GM18507 (cell line): ENCODE measurements at places on chromosomes 1 and 21.

GRCh38 chr1:46506470-46507219, 17.0 kb downstream of the DMBX1 start:
- no peak for DNase-seq

GRCh38 chr1:41784531-41785274, 134.0 kb downstream of the HIVEP3 start:
- no peak for DNase-seq

DNA sequence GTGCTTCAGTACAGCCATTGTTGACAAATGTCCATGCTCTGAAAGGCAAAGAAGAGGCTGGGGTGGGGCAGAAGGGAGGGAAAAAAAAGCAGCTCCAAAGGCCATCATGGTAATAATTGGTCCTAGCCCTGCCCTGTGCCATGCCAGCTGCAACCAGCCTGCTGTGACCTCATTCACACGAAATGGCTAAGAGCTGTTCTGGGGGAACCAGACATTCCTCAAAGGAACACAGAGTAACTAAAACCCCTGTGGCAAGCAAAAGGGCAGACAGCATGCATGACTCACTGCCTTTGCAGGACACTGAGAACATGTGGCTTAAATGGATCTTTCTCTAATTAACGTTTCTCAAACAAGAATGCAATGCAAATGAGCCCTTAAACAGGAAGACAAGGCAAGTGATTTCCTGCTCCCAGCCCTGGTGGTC, 42.3 kb downstream of the STYXL2 start:
- no peak for DNase-seq

DNA sequence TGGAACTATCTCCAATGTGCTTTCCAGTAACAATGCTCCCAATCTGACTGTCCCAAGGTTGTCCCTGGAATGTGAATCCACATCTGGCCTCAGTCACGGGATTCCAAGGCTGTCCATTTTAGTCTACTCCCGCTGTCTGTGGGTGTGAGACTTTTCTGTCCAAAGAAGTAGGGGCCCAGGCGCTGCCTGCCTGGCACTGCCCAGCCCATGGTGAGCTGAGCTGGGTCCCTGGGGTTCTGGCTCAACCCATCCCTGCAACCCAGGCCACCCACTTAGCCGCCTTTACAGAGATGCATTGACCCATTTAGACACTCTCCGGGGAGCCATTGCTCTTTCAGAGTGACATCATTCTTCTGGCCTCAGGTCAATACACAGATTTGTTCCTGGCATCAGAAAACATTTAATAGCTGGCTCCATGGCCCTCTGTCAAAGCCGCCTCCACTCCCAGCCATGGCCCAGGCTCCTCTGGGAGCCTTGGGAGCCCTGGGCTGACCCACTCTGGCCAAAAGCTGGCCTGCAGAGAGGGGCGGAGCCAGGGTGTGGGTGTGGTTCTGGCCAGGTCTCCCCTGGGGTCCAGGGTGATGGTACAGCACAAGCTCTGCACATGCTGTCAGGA, 47.2 kb upstream of the PAX7 start:
- no peak for DNase-seq

GRCh38 chr1:62385923-62386322, 50.9 kb upstream of the USP1 start:
- no peak for DNase-seq

DNA sequence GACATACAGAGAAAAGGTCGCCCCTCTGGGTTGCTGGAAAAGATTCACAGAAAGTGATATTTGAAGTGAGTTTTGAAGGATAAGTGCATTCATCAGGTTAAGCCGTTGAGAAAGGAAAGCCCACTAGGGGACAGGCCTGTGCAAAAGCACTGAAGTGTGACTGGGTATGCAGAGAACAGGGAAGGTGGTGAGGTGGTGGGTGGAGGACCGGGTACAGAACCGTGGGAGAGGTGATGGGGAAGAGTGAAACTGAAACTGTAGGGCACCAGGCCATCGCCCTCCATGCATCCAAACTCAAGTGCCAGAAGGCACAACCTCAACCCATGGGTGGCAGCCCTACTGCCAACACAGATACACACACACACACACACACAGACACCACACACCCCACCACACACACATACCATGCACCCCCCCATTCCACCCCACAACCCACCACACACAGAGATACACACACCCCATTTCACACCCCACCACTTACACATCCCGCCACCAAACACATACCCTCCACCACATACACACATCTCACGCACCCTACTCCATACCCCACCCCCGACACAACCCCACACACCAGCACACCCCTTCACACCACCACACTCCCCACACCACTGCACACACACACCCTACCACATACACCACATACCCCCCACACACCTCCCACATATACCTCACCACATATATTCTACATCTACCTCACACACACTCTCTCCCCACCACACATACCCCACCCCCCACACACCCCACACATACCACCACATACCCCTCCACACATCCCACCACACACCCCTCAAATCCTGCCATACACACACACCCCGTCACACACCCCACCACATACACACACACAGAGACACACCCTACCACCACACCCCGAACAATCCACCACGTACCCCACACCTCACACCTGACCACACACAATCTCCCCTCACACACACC, 59.0 kb downstream of the TSEN15 start:
- no peak for DNase-seq

DNA sequence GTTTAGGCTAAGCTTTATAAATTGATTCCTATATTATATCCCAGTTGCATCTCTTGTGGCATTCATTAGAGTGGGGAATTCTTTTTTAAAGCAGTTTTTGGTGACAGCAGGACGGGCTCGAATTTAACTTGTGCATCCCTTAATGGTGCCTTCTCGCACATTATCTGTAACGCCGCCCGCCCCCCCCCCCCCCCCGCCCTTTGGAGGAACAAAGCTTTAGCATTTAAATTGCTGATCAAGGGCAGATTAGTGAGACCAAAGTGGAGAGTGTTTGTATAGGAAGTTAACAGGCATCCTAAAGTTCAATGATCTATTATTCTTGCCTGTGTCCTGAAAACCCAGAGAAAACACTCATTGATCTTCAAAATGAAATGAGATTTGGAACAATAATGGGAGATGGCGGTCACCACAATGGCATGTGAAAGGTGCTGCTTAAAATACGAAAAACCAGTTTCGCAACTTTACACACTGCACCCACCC, 2.2 kb downstream of the LMO4 start:
- no peak for DNase-seq

DNA sequence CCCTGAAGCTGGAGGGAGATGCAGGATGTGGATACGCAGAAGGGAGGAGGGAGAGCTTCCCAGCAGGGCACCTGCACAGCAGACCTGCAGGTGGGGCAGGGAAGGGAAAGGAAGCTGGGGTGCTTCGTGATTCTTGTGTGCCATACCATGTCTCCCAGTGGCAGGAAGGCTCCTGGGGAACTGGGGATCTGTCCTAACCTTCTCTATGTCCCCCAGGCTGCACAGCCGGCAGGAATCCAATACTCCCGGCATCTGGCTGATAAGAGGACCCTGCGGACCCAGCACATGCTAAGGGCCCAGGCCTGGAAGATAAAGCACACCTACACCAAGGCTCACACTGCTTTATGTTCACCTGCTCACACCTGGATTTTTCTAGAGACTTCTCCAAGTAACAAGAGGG, 79.4 kb downstream of the ITPKB start:
- DNase-seq = no peak

- no peak for DNase-seq
These were observed 22.3 kb upstream of the TMEM222 start for GRCh38 chr1:27299385-27300271.
